T-helper 9 cell (primary cell): ENCODE measurements at places on chromosomes 6 and 20.

DNA sequence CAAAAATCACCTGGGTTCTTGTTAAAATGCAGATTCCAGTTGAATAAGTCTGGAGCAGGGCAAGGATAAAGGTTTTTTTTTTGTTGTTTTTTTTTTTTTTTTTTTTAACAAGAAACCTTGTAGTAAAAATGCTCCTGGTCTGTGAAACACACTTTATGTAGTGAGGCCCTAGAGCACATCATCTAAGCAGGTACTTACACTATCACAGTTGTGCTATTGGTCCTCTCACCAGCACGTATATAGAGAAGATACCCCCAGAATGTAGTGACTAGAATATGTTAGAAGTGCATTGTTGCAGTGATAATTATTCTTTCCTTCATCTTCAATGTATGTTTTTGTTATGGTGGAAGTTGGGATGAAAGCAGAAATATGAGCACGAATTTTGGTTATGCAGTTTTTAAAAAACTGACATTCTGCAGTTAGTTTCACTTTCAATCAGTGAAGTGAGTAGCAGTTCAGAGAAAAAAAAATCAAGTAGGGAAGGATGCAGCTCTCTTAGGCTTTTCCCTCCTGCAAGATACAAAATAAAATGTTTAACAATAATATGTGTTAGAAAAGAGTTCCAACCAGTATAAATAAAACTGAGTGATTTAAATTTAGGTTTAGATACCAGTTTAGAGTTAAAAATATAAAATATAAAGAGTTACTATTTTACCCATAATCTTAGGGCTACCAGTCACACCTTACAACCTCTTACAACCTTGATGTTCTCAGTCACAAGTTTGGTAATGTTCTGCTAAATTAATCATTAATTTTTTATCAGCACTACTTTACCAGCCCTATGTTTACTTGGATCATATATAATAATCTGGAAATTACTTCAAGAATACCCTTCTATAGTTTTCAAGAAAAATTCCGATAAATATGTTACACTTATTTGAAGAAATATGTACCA, 9.2 kb upstream of the DEFB113 start:
- DNase-seq, result no peak

GRCh38 chr20:63314015-63314471, 21.1 kb downstream of the COL20A1 start:
- no peak for DNase-seq

GRCh38 chr6:31607317-31607716, 7.7 kb upstream of the AIF1 start:
- DNase-seq, result no peak

DNA sequence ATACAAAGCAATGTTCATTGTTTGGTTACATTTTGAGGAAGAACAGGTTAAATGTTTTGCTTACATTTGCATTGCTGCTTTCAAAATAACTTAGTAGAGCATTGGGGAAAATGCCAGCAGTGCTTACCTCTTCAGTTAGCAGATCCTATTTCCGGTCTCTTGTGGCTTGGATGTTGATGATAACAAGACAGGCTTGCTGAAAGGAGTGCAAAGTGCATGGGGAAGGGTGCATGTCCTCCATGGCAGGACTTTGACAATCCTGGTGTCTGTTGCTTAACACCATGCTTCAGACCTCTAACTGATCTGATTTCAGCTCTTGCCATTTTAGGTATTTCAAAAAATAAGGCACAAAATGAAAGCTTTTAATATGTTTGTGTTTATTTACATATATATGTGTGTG, 21.1 kb downstream of the TPD52L1 start:
- no peak for DNase-seq

- no peak for DNase-seq
Measured at GRCh38 chr20:44787299-44787698, 23.0 kb downstream of the RIMS4 start.

GRCh38 chr20:63150911-63151531, 64.9 kb downstream of the YTHDF1 start:
- no peak for DNase-seq

GRCh38 chr6:128696691-128697689, 176.6 kb upstream of the PTPRK start:
- DNase-seq, result no peak

- no peak for DNase-seq
Measured at GRCh38 chr6:168724669-168725570, 283.9 kb downstream of the SMOC2 start.

- DNase-seq, result peak; percentile 17
Measured at GRCh38 chr6:158283304-158283980, 28.8 kb upstream of the TULP4 start.

DNA sequence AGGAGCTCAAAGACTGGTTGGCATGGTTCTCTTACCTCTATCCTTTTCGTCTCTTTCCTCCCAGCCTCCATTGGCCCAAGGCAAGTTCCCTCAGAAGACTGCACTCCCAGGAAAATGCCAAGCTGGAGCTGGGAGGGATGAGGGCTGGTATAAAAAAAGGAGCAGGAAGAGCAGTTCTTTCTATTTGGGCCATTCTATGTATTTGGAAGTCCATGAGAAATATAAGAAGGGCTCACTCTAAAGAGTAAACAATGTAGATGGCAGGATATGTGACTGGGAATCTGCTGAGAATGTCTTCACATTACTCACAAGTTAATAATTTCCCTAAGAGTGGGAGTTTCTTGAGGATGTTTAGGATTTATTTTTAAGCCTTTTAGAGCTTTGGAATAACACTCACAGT, 36.6 kb upstream of the ADTRP start:
- DNase-seq, result no peak
